ENCODE measurements at places on chromosomes 4 and X.

- peak; percentile 62 for DNase-seq
Observed at GRCh38 chr4:185346975-185347601, 48.6 kb downstream of the LRP2BP start.

DNA sequence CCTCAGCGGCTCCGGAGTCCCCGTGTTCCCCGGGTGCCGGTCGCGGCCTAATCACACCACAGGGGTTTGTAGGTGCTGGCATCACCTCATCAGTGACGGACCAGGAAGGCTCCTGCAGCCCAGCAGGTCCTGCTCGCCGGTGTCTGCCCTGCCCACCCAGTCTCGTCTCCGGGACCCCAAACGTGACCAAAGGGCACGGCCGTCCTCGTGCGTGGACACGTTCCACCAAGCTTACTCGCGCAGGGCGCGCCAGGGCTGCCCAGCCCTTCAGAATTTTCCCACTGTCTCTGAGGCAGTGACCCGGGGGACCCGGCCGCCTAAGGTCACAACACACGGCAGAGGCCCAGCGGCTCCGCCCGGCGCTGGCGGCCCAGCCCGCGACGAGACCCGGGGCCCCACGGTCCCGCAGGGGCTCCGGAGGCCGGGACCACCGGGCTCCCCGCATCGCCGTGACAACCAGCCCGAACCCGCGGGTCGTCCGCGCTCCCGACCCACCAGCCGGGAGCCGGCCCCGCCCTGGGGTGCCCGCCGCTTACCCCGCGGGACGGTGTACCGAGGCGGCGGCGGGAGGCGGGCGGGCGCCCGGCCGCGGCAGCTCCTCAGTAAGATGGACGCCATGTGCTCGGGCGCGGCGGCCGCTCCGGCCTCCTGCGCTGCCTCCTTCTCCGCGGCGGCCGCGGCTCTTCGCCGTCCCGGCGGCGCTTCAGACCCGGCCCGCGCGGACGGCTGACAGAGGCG, 454 bp downstream of the LETM1 start:
- peak; percentile 34 for DNase-seq

DNA sequence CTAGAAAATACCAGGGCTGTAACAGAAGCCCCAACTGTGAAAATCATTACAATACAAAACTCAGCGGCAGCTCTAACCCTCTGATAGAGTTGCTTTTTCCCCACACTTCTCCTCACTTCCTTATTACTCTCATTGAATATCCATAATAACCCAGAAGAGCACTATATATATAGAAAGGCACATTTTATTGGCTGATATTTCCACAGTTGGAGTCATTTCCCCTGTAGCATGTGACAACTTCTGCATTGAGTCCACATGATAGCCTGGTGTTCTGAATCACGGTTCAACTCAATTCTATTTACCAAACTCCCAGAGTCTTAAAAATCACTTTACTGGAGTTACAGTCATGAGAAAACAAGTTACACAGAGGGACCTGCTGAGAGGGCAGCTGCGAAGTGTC, 46.6 kb upstream of the NWD2 start:
- DNase-seq = no peak

DNA sequence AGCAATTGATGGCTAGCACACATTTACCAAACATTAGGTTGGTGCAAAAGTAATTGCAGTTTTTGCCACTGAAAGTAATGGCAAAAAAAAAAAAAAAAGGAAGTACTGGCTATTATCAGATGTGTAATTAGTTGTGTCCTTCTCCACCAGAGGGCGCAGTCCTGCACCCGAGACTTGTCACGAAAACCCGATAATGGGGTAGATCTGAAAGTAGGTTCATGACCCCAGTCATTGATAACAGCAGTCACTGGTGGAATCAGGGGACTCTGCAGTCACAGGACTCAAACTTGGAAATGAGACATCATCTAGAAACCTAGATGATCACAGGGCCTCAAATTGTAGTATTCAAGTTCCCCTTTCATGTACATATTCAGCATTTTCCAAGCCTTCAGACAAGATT, 13.1 kb upstream of the ACOT9 start:
- DNase-seq = peak; percentile 65

- DNase-seq = no peak
Observed at GRCh38 chr4:178415925-178416324, 973.7 kb upstream of the AGA start.

- no peak for DNase-seq
Observed at GRCh38 chrX:134032441-134032840, 47.0 kb upstream of the GPC3 start.

GRCh38 chrX:85963736-85964135, 83.6 kb downstream of the CHM start:
- peak; percentile 75 for DNase-seq

- no peak for DNase-seq
Observed at GRCh38 chrX:47174846-47175587, 18.6 kb upstream of the UBA1 start.

DNA sequence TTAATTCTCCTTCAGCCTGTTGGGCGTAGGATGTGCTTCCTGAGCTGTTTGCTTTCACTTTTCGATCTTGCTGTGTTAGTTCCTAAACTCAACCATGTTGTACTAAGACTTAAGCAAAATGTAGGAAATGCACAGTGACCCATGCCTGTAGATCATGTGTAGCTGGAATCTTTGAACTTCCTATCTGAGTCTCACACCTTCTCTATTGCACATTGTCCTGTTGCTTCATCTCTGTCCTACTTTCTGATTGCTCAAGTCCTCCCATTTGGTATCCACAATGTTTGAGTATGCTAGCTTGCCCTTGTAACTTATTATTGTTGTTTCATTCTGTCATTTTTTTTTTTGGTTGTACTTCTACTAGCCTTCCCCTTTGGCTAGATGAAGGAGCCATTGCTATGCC, 239.6 kb downstream of the PPP1R2C start:
- no peak for DNase-seq

- no peak for DNase-seq
Observed at GRCh38 chrX:49991758-49992157, 69.4 kb downstream of the CLCN5 start.

DNA sequence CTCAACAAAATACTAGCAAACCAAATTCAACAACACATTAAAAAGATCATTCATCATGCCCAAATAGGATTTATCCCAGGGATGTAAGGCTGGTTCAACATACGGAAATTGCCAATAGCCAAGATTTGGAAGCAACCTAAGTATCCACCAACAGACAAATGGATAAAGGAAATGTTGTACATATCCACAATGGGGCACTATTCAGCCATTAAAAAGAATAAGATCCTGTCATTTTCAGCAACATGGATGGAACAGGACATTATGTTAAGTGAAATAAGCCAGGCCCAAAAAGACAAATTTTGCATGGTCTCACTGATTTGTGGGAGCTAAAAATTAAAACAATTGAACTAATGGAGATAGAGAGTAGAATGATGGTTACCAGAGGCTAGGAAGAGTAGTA, 82.0 kb upstream of the FAM241A start:
- peak; percentile 53 for DNase-seq

GRCh38 chr4:94298725-94299252, 43.8 kb downstream of the HPGDS start:
- DNase-seq = no peak

GRCh38 chr4:76905521-76905920, 7.6 kb upstream of the SOWAHB start:
- DNase-seq = peak; percentile 14

DNA sequence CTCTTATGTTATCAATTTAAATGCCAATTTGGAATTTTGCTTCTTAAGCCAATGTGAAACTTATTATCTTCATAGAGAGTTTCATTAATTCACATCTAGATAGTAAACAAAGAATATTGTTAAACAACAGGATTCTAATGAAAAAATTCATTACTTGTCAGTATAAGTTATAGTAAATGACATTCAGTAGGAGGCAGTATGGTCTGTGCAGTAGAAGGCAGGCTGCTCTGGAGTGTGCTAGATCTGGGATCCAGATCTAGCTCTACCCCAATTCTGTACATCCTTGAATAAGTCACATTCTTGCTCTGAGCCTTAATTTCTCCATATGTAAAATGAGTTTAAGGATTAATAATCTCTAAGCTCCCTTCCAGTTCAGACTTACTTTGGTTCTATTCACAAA, 202.7 kb upstream of the POU3F4 start:
- DNase-seq = no peak

GRCh38 chrX:43176686-43177085, 398.7 kb upstream of the PPP1R2C start:
- no peak for DNase-seq

GRCh38 chr4:129110931-129111330, 15.0 kb downstream of the C4orf33 start:
- no peak for DNase-seq

- no peak for DNase-seq
Observed at GRCh38 chr4:167581449-167581965, 347.2 kb upstream of the SPOCK3 start.

GRCh38 chr4:158016511-158016910, 156.3 kb downstream of the GASK1B start:
- DNase-seq = peak; percentile 24

GRCh38 chr4:152044331-152045036, 283.7 kb upstream of the GATB start:
- DNase-seq = peak; percentile 50

DNA sequence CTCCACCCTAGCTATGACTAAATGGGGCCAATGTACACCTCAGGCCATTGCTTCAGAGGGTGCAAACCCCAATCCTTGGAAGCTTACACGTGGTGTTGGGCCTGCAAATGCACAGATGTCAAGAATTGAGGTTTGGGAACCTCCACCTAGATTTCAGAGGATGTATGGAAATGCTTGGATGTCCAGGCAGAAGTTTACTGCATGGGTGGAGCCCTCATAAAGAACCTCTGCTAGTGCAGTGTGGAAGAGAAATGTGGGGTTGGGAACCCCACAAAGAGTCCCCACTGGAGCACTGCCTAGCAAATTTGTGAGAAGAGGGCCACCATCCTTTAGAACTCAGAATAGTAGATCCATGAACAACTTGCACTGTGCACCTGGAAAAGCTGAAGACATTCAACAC, 284.1 kb downstream of the ANTXR2 start:
- no peak for DNase-seq

DNA sequence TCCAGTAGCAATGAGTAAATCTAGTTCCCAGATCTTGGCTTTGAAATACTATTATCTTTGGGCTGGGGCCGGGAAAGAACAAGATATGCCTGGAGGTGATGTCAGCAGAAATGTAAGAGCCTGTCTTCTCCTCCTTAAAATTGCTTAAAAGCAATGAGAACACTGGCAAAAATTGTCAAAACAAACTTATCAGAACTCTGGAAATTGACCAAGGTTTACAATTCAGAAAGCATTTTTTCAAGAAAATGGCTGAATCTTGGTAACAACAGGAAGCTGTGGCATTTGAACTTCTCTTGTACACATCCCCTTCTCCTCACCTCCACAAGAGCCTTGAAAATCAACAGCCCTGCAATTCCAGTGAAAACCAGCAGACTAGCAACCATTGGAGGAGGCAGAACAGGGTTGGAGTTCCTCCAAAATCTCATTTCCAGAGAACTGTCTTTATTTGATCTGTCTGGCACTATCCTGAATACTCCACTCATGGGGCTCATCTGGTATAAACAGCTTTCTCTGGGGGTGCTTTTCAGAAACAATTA, 13.5 kb downstream of the TIMP1 start:
- no peak for DNase-seq

DNA sequence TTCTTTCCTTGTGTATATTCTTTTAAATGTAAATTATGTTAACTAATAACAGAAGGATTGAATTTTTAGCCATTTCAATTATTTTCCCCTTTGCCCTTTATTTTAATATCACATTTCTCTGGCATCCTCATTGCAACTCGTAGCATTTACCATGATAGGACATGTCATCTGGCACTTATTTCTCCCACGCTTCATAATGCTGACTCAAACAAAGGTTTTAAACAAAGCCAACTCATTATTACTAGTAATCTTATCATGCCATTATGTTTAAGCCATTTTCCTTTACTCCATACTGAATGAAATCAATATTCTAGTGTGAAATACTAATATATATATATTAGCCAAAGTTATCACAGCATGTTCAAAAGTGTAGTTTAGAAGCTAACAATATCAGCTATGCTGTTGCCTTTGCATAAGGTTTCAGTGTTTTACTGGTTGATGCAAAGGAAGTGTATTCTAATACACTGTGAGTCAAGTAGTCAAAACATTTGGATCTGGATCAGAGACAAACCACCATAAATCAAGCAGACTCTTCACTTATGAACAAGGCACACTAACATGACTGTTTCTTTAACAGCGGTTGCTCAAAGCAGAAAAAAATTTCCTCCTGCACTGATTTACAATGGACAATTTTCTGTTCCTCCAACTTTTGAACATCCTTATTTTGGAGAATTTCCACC, 281.6 kb downstream of the SLC7A11 start:
- DNase-seq = peak; percentile 78

DNA sequence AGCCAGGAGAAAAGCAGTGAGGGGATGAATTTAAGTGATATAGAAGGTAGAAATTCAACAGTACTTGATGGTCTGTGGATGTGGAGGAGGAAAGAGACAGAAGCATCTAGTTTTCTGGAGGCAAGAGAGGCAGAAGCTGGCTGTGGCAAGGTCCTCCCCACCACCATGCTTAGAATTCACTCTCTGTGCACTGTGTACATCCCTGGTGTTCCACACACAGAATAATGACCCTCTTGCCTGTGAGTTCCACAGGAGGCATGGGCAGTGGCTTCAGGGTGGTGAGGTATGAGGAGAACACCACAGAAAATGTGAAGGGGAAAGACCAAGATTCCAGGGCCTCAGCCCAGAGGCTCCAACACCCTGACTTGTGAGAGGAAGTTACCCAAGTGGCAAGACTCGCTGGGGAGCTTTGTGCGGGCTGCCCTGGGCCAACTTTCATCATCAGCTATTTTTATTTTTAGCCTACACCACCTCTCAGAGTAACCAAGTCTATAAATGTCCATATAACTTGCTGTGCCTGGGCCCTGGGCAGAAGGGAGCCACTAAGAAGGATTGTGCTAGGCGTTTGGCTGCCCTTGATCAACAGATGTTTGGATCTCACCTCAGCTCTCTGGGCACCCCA, 7.8 kb upstream of the INTS6L start:
- DNase-seq = no peak

DNA sequence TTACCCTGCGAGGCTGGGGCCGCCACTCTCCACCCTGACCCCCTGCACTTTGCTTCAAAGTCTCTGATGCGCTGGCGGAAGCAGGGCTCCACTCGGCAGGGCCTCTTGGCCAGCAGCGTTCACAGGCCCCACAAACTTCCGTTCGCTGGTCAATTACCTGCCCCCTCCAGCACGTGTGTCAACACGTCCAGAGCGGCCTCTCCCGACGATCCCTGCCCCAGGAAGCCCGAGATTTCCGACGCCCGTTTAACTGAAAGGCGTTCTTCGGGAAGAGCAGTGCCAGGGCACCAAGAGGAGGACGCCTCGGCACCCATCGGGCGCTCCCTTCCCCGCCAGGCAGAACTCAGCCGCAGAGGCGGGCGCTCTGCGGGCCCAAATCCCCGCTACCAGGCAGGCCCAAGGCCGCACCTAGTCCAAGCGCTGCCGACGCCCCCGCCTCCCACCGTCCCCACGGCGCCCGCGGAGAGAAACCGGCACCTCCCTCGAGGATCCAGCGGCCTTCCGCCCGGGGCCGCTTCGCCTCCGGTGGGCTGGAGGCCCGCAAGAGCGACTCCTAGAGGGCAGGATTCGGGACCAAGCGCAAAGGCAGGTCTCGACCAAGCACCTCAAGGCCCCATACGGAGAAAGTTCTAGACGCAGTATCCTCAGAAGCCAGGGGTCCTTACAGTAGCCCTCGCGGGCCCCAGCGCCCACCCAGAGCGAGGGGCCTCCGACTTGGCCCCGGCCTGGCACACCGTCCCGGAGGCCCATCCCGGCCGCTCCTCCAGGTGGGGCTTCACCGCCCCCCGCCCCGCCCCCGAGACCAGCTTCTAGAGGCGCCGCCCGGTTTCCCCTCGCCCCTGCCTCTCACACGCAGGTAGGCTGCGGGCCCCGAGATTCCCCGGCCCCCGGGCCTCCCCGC, 586 bp downstream of the BCAP31 start:
- peak; percentile 63 for DNase-seq
